ENCODE measurements at places on chromosomes 12 and 14.

DNA sequence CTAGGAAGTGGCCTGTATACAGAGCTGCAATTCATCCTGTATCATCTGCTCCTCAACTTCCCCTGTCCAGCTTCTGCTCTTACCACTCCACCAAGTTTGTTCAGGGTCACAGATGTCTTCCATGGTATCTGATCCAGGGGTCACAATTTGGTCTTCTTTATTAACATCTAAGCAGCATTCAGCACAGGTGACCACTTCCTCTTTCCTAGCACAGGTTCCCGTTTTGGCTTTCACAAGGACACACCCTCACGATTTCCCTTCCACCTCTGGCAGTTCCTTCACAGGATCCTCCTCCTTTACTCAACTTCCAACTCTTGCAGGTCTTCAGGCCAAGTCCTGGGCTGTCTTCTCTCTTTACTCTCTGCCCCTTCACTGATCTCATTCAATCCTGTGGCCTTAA lies 93.6 kb downstream of the TTC7B start:
- no peak for DNase-seq

- no peak for DNase-seq
Measured at GRCh38 chr14:96189281-96189711, 15.3 kb upstream of the BDKRB2 start.

DNA sequence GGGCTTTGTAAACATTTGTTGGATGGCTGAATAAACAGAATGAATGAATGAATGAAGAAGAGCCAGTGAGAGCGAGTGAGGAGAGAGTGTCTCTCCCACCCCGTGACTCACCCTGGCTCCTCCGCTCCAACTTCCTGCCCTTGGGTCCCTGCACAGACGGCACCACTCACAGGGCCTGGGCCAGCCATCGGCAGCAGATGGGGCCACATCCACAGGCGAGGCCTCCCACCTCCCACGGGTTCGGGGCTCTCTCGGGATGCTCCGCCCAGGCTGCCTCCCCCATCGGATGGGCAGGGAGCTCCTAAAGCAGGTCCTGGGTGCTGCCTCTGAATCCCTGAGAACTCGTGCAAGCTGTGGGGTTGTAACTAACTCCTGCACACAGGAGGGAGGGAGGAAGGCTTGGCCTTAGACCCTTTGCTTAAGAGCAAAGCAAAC lies 41.3 kb downstream of the CCNK start:
- no peak for DNase-seq

- peak; percentile 25 for DNase-seq
Measured at GRCh38 chr14:88233915-88234314, 89.2 kb downstream of the KCNK10 start.

GRCh38 chr14:76687611-76688382 lies 73.5 kb upstream of the VASH1 start:
- DNase-seq: peak; percentile 60

DNA sequence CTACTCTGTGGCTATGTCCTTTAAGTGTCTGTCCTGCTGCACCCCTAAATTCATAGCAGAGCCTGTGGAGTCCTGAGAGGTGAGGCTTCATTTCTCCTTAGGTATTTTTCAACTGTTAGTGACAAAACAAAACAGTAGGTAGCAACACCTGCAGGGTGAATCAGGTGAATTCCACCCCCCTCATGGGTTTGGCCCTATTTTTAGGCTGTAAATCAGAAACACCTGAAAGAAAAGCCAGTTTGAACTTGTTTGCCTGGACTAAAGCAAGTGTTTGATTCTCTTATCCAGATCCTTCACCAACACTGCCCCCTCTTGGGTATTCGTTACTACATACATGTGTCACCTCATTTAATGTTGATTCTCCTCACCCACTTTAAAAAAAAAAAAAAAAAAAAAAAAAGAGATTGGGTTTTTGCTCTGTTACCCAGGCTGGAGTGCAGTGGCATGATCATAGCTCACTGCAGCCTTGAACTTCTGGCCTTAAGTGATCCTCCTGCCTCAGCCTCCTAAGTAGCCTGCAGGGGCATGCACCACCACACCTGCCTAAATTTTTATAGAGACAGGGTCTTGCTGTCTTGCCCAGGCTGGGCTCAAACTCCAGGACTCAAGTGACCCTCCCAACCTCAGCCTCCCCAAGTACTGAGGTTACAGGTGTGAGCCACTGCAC lies 10.3 kb downstream of the TBPL2 start:
- peak; percentile 34 for DNase-seq

- no peak for DNase-seq
Measured at GRCh38 chr12:47763481-47764346, 5.0 kb upstream of the RAPGEF3 start.

- DNase-seq: no peak
Measured at GRCh38 chr12:8065991-8066594, at the start of gene C3AR1. Gene C3AR1, minus strand, starts transcription at chr12:8066359. Its CDS starts 6,174 bp downstream, at chr12:8060185.

DNA sequence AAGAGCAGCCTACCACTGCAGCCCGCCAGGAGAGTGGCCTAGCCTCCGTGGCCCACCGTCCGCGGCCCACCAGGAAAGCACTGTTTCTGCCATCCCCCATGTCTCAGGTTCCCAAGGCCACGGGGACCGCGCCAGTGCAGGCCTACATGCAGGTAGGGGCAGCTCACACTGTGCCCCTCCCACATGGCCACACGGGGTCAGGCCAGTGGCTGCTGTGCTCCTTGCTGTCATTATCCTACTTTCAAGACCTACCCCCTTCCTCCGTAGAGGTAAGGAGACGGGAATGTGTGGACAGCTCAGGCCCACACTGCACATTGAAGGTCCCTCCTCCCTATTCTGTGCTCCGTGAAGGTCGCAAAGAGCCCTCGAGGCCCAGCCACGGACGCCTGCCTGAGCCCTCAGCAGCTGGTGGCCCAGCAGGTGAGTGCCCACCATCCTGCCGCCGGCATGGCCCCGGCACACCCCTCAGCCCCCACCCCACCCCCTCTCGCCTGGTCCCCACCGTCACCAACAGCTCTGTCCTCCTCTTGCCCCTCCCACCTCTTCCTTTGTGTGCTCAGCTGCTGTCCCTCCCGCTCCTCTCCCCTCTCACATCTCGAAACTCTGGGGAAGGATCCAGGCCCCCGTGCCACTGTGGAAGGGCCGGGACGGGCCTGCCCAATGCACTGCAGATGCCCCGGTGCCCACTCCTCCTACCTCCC lies 10.0 kb downstream of the DDX51 start:
- DNase-seq: no peak

DNA sequence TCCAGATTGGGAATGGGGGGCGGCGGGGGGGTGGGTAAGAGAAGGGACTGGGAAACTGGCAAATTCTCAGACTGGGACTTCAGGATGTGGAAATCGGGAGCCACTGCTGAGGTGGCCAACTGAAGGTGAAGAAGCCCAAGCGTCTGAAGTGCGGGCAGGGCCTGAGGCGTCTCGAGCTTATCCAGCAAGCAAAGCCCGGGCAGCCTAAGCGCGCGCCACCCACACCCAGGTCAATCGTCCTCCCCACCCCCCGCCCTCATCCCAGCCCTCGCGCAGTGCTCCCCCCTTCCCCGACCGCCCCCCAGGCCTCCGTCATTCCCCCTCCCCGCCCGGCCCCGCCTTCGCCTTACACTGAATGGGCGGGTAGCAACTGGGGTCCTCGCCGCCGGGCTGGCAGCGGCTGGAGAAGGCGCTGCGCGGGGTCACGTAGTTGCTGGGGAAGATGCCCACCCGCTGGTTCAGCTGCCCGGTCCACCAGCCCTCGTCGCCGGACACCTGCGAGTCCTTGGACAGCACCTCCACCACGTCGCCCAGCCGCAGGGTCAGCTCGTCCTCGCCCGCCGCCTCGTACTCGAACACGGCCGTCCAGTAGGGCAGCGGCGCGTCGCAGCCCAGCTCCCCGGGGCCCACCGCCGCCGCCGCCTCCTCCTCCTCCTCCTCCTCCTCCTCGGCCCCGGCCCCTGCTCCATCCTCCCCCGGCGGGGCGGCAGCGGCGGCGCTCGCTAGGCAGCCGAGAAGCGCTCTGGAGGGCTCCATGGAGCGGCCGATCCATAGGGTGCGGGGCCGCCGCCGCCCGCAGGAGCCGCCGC lies 693 bp downstream of the MAP3K9 start:
- peak; percentile 66 for DNase-seq

GRCh38 chr14:24734917-24735500 lies 101.0 kb upstream of the GZMB start:
- DNase-seq: no peak

DNA sequence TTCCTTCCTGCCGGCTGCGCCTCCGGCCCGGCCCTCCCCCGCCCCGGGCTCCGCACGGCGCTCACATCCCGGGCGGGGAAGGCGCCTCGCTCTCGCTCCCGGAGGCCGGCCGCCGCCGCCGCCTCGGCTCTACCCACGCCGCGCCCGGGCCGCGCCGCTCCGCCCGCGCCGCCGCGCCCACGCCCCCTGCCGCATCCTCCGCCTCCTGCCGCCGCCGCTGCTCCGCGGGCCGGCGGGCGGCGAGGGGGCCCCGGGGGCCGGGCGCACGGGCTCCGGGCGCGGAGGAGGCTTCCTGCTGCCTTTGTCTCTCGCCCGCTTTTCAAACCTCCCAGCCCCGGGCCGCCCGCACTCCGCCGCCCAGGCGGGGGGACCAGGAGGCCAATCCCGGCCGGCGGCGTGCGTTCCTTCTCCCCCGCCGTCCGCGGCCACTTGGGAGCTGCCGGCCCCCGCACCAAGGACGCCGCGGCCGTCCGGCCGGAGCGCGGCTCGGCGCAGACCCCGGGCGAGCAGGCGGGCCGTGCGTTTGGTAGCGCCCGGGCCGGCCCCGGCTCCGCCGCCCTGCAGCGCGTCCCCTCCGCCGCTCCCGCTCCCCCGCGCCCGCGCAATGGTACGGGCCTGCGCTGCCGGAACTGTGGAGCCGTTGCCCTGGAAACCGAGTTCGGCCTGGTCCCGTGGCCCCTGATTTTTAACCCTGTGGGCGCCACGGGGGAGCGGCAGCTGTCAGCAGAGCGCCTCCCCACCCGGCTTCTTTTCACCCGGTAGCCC lies at the start of gene FBXL14:
Gene FBXL14, minus strand, starts transcription at position 321 of the 765 bp plus-strand sequence. CDS start 515 bp downstream, outside the sequence.
- peak; percentile 91 for DNase-seq

GRCh38 chr12:98758331-98758730 lies 113.2 kb downstream of the APAF1 start:
- DNase-seq: no peak

- peak; percentile 6 for DNase-seq
Measured at GRCh38 chr14:104228221-104228620, 89.8 kb downstream of the KIF26A start.

DNA sequence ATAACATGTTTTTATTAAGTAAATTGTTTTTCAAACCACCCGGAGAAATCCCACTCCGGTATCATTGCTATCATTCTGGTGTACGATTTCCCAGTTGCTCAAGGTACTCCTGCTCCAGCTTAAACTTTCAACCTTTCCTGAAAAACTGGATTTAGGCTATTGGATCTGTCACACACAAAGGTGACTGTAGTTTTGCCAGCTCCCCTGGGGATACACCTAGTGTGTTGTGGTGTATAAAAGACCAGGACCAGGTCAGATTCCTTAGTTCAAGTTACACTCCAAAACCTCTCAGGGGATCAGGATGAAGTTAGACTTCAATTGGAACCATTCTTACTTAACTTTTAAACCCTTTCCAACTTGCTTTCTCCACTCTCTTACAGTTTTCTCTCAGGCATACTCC lies 303.9 kb downstream of the NOVA1 start:
- no peak for DNase-seq

DNA sequence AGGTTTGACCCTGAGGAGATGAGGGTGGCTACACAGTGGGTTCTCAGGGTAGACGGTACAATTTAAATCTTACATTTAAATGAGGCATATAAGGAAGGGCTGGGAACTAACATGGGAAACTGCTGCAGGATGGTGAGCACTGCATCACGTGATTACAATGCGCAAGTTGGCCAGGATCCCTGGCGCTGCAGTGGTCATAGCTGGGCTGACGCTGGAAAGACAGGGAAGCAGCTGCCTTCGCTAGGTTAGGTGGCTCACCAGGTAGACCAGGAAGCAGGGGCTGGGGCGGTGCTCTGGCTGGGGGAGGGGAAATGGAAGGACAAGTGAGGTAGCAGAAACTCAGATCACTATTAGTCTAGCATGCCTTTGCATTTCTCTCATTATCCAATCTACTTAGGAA lies 149.9 kb downstream of the FOXN3 start:
- peak; percentile 10 for DNase-seq

GRCh38 chr12:111766608-111767361 lies at the start of gene ALDH2:
Gene ALDH2, plus strand, starts transcription at chr12:111766933. Its CDS starts 50 bp downstream, at chr12:111766983.
- DNase-seq: peak; percentile 81

DNA sequence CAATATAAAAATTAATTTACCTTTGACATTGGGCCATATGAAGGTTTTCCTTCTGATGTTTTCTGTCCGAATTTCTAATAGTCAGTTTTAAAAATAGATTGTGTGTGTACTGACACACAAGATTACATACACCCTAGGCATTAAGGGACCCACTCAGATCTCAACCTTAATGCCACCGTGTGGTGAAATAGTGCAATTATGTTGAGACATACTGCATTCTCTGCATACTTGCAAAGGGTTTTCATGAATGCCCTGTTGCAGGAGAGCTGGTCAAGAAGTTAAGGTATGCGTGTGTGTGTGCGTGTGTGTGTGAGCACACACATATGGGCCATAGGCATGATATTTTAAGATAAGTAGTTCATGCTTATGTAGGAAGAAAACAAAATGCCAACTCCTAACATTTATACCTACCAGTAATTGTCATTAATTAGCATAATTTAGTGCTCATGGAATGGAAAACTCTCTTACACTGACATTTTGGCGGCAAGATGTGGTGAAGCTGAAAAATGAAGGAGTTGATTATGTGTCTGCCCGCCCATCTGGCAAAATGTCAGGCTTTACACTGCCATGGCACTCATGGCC lies 58.8 kb downstream of the PIK3C2G start:
- DNase-seq: no peak

GRCh38 chr14:23123419-23123818 lies 4.4 kb upstream of the CEBPE start:
- peak; percentile 95 for DNase-seq

DNA sequence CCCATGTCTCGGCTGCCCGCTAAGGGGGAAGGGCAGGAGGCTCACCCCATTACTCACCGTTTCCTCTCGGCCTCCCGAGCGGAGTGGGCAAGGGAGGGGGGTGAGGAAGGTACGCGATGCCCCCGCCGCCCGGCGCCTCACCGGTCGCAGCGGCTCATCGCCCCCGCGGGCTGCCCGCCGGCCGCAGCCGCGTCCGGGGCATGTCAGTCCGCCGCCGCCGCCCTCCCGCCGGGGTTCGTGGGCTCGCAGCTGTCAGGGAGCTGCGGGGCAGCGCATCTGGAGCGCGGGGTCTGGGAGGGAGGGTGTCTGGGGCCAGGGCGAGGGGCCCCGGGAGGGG lies 461 bp downstream of the SLC8A3 start:
- DNase-seq: no peak

GRCh38 chr12:100721169-100721568 lies 73.4 kb upstream of the ANO4 start:
- no peak for DNase-seq

DNA sequence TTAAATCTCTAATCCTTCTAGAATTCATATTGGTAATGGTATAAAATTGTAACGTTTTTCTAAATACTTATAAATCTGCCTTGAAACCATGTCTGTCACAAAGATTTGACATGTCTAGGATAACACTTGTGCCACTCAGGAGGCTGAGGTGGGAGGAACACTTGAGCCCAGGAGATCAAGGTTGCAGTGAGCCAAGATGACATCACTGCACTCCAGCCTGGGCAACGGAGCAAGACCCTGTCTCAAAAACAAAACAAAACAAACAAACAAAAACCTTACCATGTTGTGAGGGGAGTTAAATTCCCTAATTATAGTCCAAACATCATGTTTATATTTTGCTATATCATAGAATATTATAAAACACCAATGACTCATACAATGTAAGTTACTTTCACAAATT lies 317.5 kb upstream of the SOX5 start:
- DNase-seq: no peak

All from left colon (tissue), 2 donors.